ENCODE measurements at places on chromosomes 6 and 20.

GRCh38 chr6:91240878-91241603 is 654.2 kb upstream of the MAP3K7 start:
- no peak for DNase-seq

DNA sequence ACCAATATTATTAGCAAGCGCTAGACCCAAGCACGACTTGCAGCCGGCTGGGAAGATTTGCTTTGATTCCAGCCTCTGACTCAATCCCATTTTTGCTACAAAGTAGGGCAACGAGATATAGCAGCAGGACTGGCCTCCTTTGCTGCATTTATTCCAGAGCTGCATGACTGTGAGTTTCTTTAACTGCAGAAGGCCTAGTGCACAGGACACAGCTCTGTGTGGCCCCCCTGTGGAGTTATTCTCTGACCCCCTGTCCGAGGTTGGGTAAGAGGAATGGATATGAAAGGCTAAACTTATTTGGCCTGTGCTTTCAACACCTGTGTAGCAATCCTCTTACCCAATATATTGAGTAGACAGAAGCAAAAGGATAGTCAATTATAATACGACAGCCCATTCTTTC is 133.3 kb upstream of the SPTLC3 start:
- DNase-seq: no peak

DNA sequence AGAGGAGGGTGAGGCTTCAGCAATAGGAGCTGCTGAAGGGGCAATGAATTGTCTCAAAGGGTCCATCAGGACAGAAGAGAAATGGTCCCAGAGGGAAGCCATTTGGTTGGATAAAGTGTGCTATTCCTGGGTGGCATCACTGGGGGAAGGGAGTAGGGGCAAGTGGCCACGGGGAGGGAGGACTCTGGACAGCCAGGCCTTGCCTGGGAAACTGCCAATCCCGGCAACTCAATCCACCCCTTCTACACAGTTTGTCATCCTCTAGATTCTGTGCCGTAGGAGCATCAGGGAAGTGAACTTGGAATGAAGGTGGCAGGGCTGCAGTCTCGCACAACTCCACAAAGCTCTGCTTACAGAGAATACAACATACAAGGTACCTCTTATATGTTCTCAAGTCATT is 59.5 kb upstream of the RIPOR2 start:
- DNase-seq: no peak

DNA sequence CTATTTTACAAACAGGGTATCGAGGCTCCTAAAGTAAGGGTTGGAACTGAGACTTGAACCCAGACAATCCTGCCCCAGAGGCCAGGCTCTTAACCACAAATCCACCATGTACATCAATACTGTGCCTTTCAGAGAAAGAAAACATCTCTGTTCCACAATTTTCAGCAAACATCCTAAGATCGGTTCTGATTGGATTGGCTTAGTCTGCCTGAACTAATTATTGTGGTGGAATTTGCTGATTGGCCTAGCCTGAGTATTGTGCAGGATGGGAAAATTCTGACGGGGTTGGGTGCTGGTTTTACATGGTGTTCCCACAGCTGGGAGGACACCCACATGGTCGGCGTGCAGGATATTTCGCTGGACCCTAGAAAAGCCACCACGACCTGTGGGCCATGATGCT is at the start of gene CLPSL1:
TSS of gene CLPSL1 (plus strand) at position 301 of the 400 bp plus-strand sequence. CDS start at position 393, 92 bp downstream.
- no peak for DNase-seq

DNA sequence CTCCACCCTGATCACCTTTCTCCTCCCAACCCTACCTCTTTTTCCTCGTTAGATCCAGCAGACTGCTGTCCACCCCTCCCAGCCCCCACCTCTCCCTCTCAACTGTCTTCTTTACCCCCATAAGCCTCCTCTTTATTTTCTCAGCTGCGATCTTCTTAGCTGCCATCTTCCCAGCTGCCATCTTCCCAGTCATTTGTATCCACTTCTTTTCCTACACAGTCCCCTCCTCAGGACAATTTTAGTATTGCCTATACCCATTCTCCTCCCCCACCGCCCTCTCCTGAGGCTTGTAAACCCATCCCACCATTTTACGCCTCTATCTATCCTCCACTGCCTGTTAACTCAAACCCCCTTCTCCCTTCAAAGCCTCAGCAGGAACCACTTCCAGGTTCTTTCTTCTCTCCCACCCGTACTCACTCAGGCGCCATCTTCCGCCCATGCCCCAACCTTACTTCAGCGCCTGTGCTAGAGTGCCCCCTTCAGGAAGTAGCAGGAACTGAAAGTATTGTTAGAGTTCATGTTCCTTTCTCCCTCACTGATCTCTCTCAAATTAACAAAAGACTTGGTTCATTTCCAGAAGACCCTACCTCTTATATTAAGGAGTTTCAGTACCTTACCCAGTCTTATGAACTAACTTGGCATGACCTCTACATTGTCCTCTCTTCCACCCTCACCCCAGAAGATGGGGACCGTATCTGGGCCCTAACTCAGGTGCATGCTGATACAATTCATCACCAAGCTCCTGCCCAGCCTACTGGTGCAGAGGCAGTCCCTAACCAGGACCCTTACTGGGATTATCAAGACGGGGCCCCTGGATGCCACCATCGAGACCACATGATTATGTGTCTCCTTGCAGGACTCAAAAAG is 236.0 kb downstream of the ADGRG6 start:
- DNase-seq: no peak

GRCh38 chr6:116648156-116648555 is 20.4 kb downstream of the ZUP1 start:
- no peak for DNase-seq

GRCh38 chr6:36364669-36365479 is 22.6 kb downstream of the ETV7 start:
- DNase-seq: no peak

- no peak for DNase-seq
Observed at GRCh38 chr20:49680484-49680883, 33.2 kb downstream of the B4GALT5 start.

DNA sequence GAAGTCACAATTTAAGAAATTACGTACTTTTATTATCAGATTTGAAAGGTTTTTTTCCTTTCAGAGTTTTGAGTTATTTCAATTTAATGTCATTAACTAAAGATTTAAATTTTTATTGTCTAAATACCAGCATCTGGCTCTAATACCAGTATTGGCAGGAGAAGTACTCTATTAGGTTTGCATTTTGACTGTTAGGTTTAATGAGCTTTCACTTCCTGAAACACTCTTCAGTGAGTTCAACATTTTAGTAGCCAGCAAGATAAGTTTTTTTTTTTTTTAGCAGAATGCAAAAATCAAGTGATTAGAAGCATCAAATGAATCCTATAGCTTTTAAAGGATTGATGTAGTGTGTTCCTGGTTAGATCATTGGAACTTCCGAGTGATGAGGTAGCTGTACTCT is 34.0 kb upstream of the SCGN start:
- DNase-seq: no peak

GRCh38 chr6:4707011-4707410 is 69.2 kb upstream of the CDYL start:
- DNase-seq: no peak

DNA sequence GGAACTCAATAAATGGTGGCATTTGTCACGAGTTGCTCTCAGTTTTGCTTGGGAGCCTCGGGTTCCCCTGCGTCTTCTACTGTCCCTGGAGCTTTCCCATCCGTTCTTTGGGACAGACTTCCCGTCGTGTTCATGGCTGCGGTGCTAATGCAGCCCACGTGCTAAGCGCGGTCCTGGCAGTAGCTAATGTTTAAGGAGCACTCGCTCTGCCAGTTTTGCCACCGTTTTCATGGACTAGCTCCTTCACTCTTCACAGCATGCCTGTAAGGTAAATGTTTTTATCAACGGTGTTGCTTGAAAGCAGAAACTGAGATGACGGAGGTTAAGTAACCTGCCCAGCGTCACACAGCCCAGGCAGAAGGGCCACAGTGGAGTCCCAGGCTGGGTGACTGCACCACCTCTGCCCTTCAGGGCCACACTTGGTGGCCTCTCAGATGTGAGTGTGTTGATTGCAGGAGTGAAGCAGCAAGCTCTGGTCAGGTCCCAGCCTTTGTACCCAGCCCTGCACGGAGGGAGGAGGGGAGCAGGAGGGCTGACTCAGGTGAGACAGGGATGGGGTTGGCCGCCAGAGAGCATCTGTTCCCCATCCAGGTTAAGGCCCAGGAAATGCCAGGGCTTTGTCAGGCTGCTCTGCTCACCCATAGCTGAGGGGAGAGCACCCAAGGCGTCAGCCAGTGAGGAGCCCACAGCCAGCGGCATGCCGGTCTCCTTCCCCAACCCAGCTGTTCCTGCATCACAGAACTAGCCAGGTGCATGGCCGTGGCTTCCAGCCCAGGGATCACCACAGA is 181.8 kb downstream of the ZMYND8 start:
- DNase-seq: no peak

GRCh38 chr6:155770856-155771255 is 315.2 kb upstream of the NOX3 start:
- DNase-seq: no peak

GRCh38 chr20:46943861-46944591 is 49.4 kb downstream of the EYA2 start:
- no peak for DNase-seq

All from GM12864 (cell line).